Osteoblast (primary cell): ENCODE measurements at places on chromosomes 16 and 17. TPM values are rescaled to one million over a fixed set of nuclear protein-coding genes. Genes with fewer than 3 reads are reported as not detected.
A peak's percentile ranks its signal among the peaks of the same experiment; 100 is the strongest.

DNA sequence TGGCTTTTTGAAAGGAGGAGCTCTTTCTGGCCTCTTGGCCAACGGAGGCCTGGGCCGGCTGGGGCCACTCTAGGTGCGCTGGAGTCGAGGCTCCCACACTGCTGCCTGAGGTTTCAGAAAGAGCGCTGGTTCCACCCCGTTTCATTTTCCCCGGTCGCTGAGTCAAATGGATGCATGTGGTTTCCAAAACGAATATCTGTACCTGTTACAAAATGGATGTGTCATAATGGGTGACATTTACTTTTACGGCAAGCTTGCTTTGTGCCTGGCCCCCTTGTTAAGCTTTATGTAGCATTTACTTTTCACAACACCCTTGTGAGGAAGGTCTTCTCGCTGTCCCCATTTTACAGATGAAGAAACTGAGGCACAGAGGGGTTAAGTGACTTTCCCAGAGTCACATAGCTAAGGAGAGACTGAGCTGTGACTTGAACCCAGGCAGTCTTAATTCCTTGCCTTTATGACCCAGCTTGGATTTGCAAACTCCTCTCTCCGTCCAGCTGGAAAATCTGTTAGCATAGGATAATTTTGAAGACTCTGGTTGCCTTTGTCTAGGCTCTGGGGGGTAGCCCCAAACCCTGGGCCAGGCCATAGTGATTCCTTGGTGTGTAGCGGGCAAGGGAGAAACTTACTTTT is 10.6 kb downstream of the KSR1 start:
- H3K4me1 ChIP-seq = peaks cover 5% of the 10 kb centered on the region
- H3K27me3 ChIP-seq = peaks cover 6% of the 10 kb centered on the region
- H3K27ac ChIP-seq = no peak overlapping the region
- H3K36me3 ChIP-seq = no peaks in the 10 kb centered on the region
- DNase-seq = peak; percentile 66

GRCh38 chr17:50865868-50866260 is 290 bp downstream of the TOB1 start:
- H3K27ac ChIP-seq = peak overlapping the region; percentile 64
- H3K4me1 ChIP-seq = peaks cover 37% of the 10 kb centered on the region
- peaks cover 20% of the 10 kb centered on the region for H3K36me3 ChIP-seq
- no peaks in the 10 kb centered on the region for H3K27me3 ChIP-seq
- peak; percentile 71 for DNase-seq

DNA sequence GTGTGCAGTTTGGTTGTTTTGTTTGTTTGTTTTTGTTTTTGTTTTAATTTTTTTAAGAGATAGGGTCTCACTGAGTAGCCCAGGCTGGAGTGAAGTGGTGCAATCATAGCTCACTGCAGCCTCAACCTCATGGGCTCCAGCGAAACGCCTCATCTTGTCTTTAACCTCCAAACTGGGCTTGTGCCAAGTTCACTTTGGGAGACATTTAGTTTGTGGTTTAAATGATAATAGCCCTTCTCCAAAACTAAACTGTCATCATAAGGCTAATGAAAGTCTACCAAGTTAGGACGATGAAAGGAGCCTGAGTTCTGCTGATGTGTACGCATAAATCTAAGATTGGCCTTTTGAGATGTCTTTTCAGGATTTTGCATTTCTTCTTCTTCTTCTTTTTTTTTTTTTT is 6.5 kb upstream of the CARD14 start:
- no peaks in the 10 kb centered on the region for H3K4me1 ChIP-seq
- no peak overlapping the region for H3K4me3 ChIP-seq
- DNase-seq = no peak
- H3K27ac ChIP-seq = no peak overlapping the region

GRCh38 chr17:17275971-17276370 is 5.1 kb downstream of the COPS3 start:
- H3K27me3 ChIP-seq = no peaks in the 10 kb centered on the region
- H3K4me1 ChIP-seq = peaks cover 10% of the 10 kb centered on the region
- no peak overlapping the region for H3K4me3 ChIP-seq
- DNase-seq = no peak

DNA sequence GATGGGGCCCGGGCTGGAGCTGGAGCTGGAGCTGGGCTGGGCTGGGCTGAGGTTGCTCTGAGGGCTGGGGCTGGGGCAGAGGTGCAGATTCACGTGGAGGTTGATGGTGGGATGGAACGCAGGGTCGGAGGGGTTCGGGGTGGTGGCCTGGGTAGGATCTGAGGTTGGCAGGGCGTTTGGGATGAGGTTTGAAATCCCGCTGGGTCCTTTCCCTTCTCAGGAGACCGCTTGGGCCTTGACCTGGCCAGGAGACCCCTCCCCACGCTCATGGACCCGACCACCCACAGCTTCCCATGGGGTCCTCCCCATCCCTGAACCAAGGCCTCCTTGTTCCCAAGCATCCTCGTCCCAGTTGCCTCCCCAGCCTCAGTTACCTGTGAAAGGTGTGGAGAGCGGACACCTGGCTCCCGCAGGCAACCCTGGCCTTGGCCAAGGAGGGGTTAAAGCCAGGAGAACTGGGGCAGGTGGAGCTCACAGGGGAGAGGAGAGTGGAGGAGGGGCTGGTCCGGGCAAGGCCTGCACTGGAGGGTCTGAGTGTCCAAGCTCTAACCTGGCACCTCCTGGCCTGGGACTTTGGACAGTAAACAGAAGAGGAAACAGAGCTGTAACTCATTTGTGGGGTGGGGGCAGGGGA is at the start of gene ASGR2:
TSS of gene ASGR2 (minus strand) at position 582 of the 634 bp plus-strand sequence. CDS start 582 bp downstream, outside the sequence.
- no peak within 1 kb of the TSS for H3K27ac ChIP-seq
- H3K4me1 ChIP-seq = no peaks in the 10 kb centered on the region
- H3K36me3 ChIP-seq = no peaks in the 10 kb centered on the region
- DNase-seq = no peak
- H3K4me3 ChIP-seq = no peak within 1 kb of the TSS

DNA sequence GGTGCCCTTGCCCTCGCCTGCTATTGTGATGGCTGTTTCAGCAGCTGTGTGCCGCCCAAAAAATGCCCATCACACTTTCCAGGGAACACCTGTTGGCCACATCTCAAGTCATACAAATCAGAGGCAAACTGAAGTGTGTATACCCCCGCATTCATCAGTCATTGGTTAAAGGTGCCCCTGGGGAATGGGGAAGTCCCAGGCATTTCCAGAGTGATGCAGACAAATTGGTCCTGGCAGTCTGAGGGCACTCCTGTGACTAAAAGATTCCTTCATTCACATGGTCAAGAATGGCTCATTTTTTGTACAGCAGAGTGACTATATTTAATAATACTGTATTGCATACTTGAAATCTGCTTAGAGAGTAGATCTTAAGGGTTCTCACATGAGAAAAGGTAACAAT is 102.9 kb upstream of the TMEM97 start:
- DNase-seq = no peak
- H3K27me3 ChIP-seq = no peaks in the 10 kb centered on the region
- H3K36me3 ChIP-seq = no peaks in the 10 kb centered on the region
- H3K27ac ChIP-seq = no peak overlapping the region
- H3K4me1 ChIP-seq = peaks cover 4% of the 10 kb centered on the region
- no peak overlapping the region for H3K4me3 ChIP-seq

DNA sequence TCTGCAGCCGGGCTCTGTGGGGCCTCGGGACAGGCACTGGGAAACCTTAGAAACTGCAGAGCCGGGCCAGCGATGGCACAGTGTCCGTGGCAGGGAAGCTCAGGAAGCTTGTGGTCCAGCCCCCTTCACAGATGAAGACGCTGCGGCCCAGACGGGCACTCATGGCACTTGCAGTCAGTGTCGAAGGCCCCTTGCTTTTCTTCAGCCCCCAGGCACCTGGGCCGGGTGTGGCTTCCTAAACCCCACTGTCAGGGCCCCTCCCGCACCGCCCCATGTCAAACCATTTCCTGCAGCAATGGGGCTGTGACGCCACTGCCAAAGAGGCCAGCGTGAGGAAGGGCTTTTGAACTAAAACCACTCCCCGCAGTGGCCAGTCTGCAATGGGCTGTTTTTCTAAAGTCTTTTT is 164.0 kb downstream of the LAT start:
- no peak overlapping the region for H3K27ac ChIP-seq
- H3K4me1 ChIP-seq = no peaks in the 10 kb centered on the region
- no peak for DNase-seq
- H3K27me3 ChIP-seq = no peaks in the 10 kb centered on the region
- no peak overlapping the region for H3K4me3 ChIP-seq

- H3K4me3 ChIP-seq = no peak overlapping the region
- no peak overlapping the region for H3K27ac ChIP-seq
- DNase-seq = no peak
- H3K36me3 ChIP-seq = no peaks in the 10 kb centered on the region
- H3K27me3 ChIP-seq = no peaks in the 10 kb centered on the region
Measured at GRCh38 chr16:51937771-51938170, 609.2 kb downstream of the TOX3 start.

GRCh38 chr17:38341035-38341721 is 2.6 kb downstream of the GPR179 start:
- no peak overlapping the region for H3K27ac ChIP-seq
- no peaks in the 10 kb centered on the region for H3K36me3 ChIP-seq
- peaks cover 13% of the 10 kb centered on the region for H3K27me3 ChIP-seq
- no peaks in the 10 kb centered on the region for H3K4me1 ChIP-seq

DNA sequence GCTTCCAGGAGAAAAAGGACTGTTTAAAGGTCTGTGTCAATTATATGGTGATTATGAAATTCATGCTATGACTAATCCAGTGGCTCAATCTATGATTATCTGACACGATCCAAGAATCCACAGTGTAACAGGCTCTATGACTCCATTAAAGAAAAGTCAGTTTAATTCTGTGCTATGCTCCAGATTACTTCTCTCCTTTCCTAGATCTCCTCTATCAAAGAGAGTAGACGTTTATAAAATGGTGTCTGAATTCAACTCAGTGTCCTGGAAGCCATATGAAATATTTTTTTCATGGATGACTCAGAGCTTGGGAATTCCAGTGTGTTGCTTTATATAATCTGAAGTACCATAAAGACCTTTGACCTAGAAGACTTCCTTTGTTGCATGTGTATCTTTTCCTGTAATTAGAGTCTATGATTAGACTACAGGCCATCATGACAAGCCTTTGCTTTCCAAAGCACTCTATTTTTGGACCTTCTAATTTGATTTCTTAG is 27.0 kb upstream of the NF1 start:
- H3K27me3 ChIP-seq = no peaks in the 10 kb centered on the region
- peak; percentile 79 for DNase-seq
- H3K4me3 ChIP-seq = no peak overlapping the region
- peak overlapping the region; percentile 61 for H3K27ac ChIP-seq

DNA sequence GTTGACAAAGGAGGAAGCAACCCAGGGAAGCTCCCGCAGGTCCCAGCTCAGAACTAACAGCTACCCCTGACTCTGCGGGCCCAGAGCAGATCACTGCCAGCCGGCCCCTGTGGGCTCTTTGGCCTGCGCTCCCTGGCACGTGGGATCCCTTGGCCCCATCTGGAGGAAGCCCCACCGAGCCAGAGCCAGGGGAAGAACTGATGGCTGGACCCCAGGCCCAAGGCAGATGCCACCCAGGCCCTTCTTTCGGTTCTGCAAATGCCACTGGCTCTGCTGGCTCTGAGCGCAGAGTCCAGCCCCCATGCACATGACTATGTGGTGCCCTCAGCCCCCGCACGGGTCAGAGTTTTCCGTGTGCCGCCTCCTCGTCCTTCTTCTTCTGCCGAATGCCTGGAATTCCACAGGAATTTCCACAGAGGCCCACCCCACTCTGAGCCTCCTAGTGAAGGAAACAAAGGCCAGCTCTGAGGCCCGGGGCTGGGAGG is 35.8 kb upstream of the SNN start:
- peak overlapping the region; percentile 13 for H3K4me3 ChIP-seq
- peaks cover 21% of the 10 kb centered on the region for H3K4me1 ChIP-seq
- H3K27me3 ChIP-seq = no peaks in the 10 kb centered on the region
- peak; percentile 89 for DNase-seq
- H3K36me3 ChIP-seq = no peaks in the 10 kb centered on the region

DNA sequence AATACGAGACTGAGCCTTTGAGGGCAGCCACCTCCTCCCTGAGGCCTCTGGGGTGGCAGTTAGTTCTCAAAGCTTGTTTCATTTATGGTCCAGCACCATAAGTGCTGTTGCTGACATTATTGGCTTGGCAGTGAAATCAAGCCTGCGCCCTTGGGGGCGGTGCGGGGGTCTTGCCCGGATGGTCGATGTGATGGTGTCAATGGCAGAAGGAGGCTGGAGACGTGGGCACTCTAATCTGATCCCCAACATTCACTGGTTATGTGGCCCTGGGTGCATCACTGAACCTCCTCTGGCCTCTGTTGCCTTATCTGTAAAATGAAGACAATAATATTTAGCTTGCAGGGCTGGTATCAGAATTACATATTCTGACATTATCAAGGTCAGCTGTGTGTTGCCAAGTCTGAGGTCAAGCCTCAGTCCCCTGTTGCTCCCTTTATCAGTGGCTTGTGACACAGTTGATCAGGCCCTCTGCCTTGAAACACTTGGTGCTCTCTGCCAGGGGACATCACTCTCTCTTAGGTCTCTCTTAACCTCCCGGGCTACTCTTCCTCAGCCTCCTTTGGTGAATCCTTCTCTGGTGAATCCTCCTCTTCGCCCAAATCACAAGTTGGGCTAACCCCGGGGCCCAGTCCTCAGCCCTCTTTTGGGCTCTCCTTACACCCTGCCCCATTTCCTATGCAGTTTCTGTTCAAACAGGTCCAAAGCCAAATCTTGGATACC is 11.8 kb upstream of the TMEM220 start:
- no peak overlapping the region for H3K27ac ChIP-seq
- DNase-seq = no peak
- peaks cover 11% of the 10 kb centered on the region for H3K27me3 ChIP-seq
- H3K4me3 ChIP-seq = no peak overlapping the region
- H3K4me1 ChIP-seq = no peaks in the 10 kb centered on the region
- H3K36me3 ChIP-seq = no peaks in the 10 kb centered on the region

GRCh38 chr16:12197812-12198211 is 221.3 kb downstream of the SNX29 start:
- H3K27ac ChIP-seq = no peak overlapping the region
- no peaks in the 10 kb centered on the region for H3K27me3 ChIP-seq
- H3K4me3 ChIP-seq = no peak overlapping the region
- DNase-seq = no peak
- H3K36me3 ChIP-seq = no peaks in the 10 kb centered on the region

- peak overlapping the region; percentile 94 for H3K27ac ChIP-seq
- H3K27me3 ChIP-seq = no peaks in the 10 kb centered on the region
- DNase-seq = peak; percentile 83
- no peak overlapping the region for H3K4me3 ChIP-seq
Measured at GRCh38 chr17:50949128-50949988, 83.2 kb upstream of the TOB1 start.

- DNase-seq = no peak
- no peak overlapping the region for H3K4me3 ChIP-seq
- H3K27ac ChIP-seq = no peak overlapping the region
- no peaks in the 10 kb centered on the region for H3K27me3 ChIP-seq
- H3K36me3 ChIP-seq = peaks cover 12% of the 10 kb centered on the region
Measured at GRCh38 chr17:63641692-63642448, 19.7 kb downstream of the MAP3K3 start.

GRCh38 chr17:82389379-82389778 is 17.8 kb downstream of the UTS2R start:
- H3K4me1 ChIP-seq = peaks cover 8% of the 10 kb centered on the region
- H3K27me3 ChIP-seq = peaks cover 36% of the 10 kb centered on the region
- H3K36me3 ChIP-seq = no peaks in the 10 kb centered on the region
- H3K27ac ChIP-seq = no peak overlapping the region

CD79B gene
- 0.36 and 0.59 TPM in 2 replicates for total RNA-seq

NDUFAB1 gene
- 43.1 and 50.7 TPM in 2 replicates for total RNA-seq

TAT gene
- under 0.01 TPM in 1 of 2 replicates, not detected in the other for total RNA-seq

TMEM114 gene
- total RNA-seq = not detected in 2 replicates
